Brain pericyte (primary cell): ENCODE measurements at places on chromosomes 4 and X.

DNA sequence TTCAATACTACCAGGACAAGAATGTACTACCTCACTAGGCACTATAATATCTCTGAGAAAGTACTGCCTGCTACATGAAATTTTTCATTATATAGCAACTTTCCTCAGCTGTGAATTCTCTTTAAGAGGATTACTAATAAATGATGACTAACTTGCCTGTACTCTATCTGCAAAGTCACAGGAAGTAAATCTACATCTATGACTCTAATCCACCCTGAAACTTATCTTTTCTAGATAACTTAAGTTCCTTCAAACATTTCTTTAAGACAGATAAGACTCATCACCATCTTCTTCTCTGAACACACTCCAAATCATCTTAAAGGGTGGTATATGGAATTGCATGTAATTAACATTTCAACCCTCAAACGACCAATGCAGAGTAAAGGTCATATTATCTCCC lies 28.8 kb downstream of the RPS6KA3 start:
- DNase-seq, result no peak

DNA sequence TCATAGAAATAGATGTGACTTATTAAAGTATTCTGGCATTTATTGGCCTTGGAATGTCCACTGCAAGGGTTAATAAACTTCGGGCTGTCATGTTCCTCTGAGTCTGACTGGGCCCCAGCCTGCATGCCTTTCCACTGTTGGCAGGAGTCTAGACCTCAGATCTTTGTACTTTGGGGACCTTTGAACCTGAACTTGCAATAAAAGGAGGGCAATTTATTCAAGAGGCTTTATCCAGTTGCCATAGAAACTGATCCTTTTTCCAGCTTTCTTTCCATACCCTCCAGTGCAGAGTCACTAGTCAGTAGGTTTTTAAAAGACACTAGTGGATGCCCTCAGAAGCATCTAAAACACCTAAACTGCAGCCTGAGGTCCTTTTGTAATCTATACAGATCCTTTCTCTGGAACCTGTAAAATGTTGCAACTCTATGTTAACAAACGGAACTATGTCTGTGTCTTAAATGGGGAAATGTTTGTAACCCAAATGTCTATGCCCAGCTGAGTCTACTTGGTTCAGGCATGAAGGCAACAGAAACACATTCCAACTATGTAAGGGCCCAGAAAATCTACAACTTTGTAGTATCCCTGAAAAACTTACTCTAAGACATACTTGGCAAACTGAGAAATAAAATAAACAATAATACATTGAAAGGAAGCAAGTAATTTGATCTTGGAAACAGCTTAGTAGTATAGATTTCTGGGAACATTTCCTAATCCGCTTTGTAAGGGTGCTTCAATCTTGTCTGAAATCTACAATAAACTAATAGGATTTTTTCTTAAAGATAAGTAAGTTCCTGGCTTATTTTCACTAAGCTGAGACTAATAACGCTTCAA lies 41.5 kb downstream of the SOWAHB start:
- peak; percentile 25 for DNase-seq

- DNase-seq, result no peak
Measured at GRCh38 chrX:139454743-139455142, 75.8 kb upstream of the F9 start.

GRCh38 chr4:115113506-115114106 lies at the start of gene NDST4:
NDST4 (minus strand) TSS chr4:115113620; CDS start chr4:115077036, 36,584 bp downstream.
- DNase-seq, result peak; percentile 30

GRCh38 chrX:150060406-150060805 lies 122.1 kb upstream of the EOLA2 start:
- DNase-seq, result no peak

GRCh38 chr4:70709611-70710205 lies 12.1 kb upstream of the RUFY3 start:
- no peak for DNase-seq

- DNase-seq, result no peak
Measured at GRCh38 chr4:90186229-90186628, 59.0 kb downstream of the CCSER1 start.

GRCh38 chr4:82776925-82777542 lies 21.6 kb downstream of the SCD5 start:
- no peak for DNase-seq

DNA sequence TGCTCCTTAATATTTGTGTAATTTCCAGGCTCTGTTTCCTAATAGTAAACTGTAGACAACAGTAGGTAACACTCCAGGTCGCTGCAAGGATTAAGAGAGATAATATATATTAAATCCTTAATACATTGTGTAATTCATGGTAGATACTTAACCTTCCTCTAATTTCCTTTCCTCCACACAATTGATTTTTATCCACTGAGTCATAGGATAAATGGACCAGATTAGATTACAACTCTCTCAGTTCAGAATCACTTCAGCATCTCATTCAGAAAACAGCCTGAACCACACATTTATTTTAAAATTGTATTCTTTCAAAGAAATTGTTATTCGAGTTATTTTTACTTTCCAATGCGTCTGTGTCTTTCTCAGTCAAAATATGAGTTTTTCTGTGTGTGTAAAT lies 17.1 kb downstream of the GK2 start:
- no peak for DNase-seq

GRCh38 chr4:178523038-178523437 lies 1080.8 kb upstream of the AGA start:
- no peak for DNase-seq

- no peak for DNase-seq
Measured at GRCh38 chrX:73847100-73847499, 284.1 kb downstream of the CHIC1 start.

GRCh38 chrX:3527811-3528210 lies 181.4 kb upstream of the MXRA5 start:
- DNase-seq, result no peak

GRCh38 chr4:88758264-88758663 lies 60.6 kb upstream of the NAP1L5 start:
- DNase-seq, result no peak

GRCh38 chrX:14528629-14529289 lies 577 bp upstream of the GLRA2 start:
- no peak for DNase-seq

DNA sequence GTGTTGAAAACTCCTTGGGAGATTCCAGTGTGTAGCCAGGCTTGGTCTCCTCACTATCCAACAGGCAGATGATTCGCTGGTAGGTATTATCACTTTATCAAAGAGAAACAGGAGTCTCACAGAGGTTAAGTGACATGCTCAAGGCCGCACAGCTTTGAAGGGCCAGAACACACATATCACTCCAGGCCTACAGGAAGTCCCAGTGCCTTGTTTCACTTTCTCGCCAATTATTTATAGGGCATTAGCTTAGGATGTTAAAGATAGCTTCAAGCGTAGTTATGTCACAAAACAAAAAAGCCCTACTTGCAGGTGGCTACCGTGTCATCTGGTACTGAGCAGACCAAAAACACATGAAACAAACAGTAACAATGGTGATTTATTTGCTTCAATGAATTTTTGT lies 13.2 kb downstream of the ATP8A1 start:
- DNase-seq, result no peak

GRCh38 chr4:85737254-85737653 lies 262.3 kb downstream of the ARHGAP24 start:
- no peak for DNase-seq

GRCh38 chr4:15336410-15337167 lies 91.2 kb upstream of the C1QTNF7 start:
- peak; percentile 37 for DNase-seq

- DNase-seq, result no peak
Measured at GRCh38 chr4:181578911-181579310, 664.3 kb upstream of the TENM3 start.

- DNase-seq, result no peak
Measured at GRCh38 chr4:181810711-181811110, 432.5 kb upstream of the TENM3 start.

GRCh38 chrX:21166272-21166982 lies 207.8 kb upstream of the CNKSR2 start:
- no peak for DNase-seq

- no peak for DNase-seq
Measured at GRCh38 chrX:8003147-8003883, 76.1 kb upstream of the PNPLA4 start.

GRCh38 chr4:2083826-2084160 lies 24.7 kb downstream of the NAT8L start:
- DNase-seq, result no peak

GRCh38 chr4:127586922-127587571 lies 45.7 kb upstream of the INTU start:
- DNase-seq, result no peak

- DNase-seq, result no peak
Measured at GRCh38 chrX:19514791-19515614, at the start of gene MAP3K15. MAP3K15 (minus strand) TSS chrX:19515508; CDS start chrX:19515261, 247 bp downstream.

- no peak for DNase-seq
Measured at GRCh38 chrX:63428348-63428747, 77.2 kb upstream of the SPIN4 start.

GRCh38 chr4:159764343-159764952 lies 661.6 kb downstream of the RAPGEF2 start:
- DNase-seq, result peak; percentile 26

GRCh38 chrX:700936-701335 lies 70.3 kb downstream of the SHOX start:
- no peak for DNase-seq

DNA sequence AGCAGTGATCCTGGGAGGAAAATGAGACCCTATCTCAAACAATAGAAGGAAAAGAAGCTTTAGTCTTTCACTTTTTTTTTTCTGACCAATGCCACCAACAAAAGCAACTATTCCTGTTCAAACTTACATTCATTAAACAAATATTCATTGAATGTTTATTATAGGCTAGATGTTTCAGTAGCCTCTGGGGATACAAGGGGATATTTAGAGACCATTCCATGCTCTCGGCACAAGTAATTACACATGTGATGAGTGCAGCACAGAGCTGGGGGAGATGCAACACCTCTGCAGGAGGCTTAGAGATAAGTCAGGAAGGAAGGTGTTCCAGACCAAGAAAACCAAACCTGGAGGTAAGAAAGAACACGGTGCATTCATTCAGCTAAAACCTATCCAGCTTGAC lies 68.3 kb downstream of the PALLD start:
- no peak for DNase-seq

DNA sequence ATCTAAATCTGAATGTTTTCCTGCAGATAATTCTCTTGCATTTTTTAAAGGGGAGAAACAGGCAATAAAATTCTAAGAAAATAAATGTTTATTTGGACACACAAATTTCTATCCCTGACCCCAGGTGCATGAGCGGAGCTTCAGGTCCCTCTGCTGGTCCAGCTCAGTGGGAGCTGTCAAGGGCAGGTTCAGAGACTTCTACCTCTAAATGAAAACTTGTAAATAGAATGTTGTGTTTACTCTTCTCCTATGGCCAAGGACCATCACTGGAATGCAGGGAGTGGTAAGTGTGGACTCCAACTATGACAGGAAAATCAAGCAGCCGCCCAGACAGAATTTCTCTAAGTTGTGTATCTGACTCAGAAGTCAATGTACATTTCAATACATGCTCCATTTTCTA lies 148.6 kb upstream of the TTC29 start:
- DNase-seq, result no peak

DNA sequence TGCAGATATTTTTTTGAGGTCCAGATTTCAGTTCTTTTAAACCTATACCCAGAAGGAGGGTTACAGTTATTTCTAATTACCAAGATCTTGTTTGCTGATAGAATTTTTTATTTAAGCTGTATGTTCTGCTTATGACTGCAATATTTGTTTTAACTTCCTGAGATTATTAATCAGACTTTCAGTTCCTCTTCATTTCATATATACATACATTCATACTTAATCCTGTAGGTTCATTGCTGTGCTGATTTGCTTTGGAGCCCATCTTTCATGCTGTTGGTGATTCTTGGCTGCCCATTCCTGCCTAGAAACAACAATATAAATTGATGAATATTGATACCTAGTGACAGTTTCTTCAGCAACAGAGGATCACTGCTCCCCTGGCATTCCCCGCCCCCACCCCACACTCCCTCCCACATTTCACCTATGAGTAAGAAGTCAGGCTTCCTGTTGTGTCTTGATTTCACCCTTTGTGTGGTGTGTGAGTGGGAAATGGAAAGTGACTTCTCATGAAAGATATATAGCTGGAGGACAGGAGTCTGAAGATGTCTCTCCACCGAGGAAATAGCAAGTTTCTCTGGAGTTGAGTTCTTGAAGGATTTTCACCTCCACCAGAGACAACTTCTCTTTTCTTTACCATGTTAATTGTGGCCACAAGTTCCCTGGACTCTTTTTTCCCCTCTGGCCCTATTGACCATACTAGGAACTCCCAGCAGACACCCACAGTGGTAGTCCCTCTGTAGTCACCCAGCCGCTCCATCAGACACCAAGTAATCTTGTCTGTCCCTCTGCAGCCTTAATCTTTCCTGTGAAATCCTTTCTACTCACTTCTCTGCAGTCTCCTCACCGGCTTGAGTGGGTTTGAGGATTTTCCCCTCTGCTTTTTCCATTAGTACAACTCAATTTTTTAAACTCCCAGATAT lies 118.4 kb downstream of the ASB9 start:
- no peak for DNase-seq

- DNase-seq, result peak; percentile 58
Measured at GRCh38 chrX:49073601-49074575, at the start of gene PRAF2. PRAF2 (minus strand) TSS chrX:49074002; CDS start chrX:49073987, 15 bp downstream.

- DNase-seq, result no peak
Measured at GRCh38 chrX:154300816-154301215, 5.2 kb downstream of the TKTL1 start.

DNA sequence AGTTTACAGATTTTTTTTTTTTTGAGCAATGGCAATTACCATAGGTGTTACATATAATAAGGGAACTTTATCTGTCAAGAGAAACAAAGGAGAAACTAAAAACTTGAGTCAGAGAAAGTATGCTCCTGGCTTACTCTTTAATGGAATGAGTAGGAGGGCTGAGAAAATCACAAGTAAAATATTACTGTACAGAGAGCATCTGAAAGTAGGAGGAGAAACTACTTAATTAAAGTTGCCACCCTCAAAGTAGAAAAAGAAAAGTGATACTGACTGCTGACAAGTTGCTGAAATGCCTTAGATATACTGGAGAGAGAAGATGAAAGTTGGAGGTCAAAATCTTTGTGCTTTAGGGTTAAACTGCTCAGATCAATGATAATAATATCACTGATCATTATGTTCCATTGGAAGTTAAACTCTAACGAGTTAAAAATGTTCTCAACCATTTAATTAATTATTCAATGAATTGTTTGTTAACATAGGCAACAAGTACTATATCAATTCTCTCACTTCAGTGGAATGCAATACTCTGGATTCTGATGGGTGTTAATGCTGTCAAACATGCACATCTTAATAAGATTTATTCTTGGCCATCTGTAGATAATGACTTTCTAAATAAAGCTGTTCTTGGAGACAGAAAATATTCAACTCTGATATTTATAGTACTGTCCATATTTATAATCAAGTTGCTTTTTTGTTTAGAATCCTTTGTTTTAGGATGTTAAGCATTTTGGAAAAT lies 61.2 kb upstream of the CAMK2D start:
- no peak for DNase-seq

DNA sequence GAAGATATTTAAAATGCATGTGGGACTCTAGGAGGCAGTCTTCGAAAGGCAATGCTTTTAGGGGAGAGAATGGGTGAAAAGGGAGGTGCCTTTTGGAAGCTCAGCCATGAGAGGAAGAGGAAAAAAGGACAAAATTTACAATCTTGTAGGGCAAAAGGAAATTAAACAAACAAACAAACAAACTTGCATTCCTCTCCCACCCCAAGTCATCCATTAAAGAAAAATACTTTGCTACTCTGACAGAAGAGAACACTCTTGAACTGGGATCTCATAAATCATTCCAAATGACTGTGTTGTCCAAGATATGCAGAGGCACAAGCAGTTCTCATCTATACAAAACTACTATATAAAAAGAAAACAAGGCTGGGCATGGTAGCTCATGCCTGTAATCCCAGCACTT lies 46.7 kb downstream of the HELQ start:
- no peak for DNase-seq

- DNase-seq, result no peak
Measured at GRCh38 chrX:10989386-10989785, 121.7 kb upstream of the HCCS start.
